Activated CD4-positive, alpha-beta T cell treated with anti-CD3 and anti-CD28 coated beads, Interleukin-2, amount 50 U/mL, for 4 hours (primary cell): ENCODE measurements at places on chromosomes 4 and X.

DNA sequence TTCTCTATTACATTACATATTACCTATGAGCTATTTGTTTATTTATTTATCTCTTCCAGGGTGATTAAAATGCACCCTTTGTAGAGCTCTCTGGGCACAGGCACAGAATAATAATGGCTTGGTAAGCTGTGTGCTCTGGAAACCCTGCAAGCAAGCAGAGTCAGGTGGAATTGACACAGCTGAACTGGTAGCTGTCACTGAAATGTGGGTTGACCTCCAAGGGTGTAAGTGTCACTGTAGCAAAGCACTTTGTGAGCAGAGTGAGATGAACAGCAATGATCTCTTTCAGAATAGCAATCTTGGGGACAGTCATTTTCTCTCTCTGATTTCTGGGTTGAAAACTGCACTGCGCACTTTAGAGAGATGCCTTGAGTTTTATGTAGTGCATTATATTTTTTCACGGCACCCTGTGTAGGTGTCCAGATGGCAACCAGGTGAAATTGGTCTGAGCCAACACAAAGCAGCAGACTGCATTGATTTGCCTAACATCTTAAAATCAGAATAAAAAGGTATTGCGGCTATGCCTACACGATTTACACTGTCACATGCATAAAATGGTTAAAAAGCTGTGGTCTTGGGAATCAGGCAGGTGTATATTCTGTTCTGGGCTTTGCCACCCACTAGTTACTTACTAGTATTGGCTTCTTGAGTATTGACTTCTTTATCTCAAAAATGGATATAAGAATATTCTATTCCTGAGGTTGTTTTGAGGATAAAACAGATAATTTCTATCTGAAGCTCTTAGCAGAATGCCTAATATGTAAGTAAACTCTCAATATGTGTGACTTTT lies 450.3 kb downstream of the RAPGEF2 start:
- no peak for DNase-seq

- no peak for DNase-seq
These were observed 64.5 kb downstream of the FAM9B start for GRCh38 chrX:8969378-8969777.

GRCh38 chr4:182000077-182000476 lies 243.1 kb upstream of the TENM3 start:
- no peak for DNase-seq

- no peak for DNase-seq
These were observed 218.2 kb downstream of the SCFD2 start for GRCh38 chr4:53147711-53148110.

DNA sequence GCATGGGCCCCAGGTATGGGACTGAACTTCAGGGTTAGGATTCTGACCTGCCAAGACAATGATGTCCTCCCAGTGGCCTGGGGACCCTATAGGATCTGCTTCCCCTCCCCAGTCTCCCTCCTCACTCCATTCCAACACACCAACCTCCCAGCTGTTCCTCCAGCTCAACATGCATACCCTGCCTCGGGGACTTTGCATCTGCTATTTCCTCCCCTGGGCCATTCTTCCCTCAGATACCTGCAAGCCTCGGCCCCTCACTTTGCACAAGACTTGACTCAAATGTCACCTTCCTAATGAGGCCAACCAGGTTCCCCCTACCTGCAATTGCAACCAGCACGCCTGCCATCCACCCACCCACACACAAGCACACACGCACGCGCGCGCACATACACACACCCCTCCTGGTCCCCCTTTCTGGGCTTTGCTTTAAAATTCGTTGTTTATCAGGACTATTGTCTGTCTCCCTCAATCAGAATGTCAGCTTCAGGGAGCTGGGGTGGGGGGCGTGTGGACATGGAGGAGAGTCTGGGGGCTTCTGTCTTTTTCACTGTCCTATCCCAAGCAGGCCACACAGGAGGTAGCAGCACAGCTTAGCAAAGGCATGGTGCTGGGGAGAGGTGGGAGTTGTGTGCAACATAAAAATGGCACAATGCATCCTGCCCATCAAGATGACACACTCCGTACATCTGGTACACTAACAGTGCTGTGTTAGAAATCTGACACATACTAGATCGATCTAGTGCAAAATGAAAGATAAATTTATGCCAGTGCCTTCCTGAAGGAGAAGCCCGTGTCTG lies 20.6 kb upstream of the PPP2R2C start:
- DNase-seq: no peak

- DNase-seq: no peak
These were observed 198.7 kb downstream of the QDPR start for GRCh38 chr4:17313194-17313593.

- DNase-seq: no peak
These were observed 609.8 kb downstream of the ZNF674 start for GRCh38 chrX:45935408-45935807.

DNA sequence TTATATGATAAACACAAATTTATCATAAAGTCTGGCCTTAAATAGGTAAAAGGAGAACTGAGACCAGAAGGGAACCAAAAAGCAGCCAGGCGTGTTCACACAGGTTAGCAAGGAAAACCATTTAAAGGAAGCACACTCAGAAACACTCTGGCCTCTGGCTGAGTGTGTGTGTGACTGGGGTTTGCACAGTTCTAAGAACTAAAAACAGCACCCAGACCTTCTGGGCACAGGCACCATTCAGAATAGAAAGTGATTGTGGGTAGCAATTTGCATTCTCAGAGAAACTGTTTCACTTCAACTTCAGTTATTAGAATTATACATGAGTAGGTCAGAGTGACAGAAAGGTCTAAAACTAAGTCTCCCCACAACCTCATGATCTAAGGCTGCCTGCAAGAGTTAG lies 10.0 kb downstream of the GPR82 start:
- no peak for DNase-seq

GRCh38 chr4:38311495-38312126 lies 351.4 kb downstream of the PTTG2 start:
- DNase-seq: no peak

- no peak for DNase-seq
These were observed 35.7 kb downstream of the PPARGC1A start for GRCh38 chr4:23853986-23854660.

DNA sequence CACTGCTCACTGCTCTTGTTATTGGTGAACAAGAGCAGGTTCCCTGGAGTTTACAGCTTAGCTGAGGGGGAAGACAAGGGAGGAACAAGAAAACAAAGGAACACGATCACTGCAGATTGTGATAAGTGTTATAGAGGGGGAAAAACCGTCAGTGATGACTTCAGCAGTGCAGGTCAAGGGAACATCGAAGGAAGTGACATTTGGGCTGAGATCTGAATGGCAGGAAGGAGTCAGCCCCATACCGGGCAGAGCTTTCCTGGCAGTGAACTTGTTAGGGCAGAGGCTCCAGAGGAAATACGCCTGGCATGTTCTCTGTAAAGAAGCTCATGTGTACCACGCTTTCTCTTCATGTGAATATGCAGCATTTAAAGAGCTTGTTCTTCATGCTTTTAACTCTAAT lies 78.1 kb downstream of the LDB2 start:
- no peak for DNase-seq

DNA sequence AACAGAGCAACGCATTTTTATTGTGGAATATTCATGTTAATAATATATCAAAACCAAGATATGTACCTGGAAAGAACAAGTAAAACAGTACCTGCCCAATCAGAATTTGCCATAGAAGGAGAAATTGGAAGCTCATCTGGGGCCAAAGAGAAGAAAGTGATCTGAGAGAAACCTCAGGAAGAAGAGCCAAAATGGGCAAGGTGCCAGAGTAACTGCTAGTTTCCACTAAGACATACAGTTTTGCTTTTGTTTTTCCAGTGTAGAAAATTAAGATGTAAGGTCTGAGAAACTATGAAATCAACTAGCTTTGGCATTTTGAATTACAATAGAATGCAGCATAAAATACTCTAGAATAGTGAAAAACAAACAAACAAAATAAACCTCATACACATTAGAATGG lies 2201.2 kb downstream of the ARAP2 start:
- DNase-seq: no peak

- DNase-seq: no peak
These were observed 2.8 kb downstream of the AWAT2 start for GRCh38 chrX:70046978-70047377.

- no peak for DNase-seq
These were observed 55.0 kb upstream of the NR0B1 start for GRCh38 chrX:30364229-30364628.

DNA sequence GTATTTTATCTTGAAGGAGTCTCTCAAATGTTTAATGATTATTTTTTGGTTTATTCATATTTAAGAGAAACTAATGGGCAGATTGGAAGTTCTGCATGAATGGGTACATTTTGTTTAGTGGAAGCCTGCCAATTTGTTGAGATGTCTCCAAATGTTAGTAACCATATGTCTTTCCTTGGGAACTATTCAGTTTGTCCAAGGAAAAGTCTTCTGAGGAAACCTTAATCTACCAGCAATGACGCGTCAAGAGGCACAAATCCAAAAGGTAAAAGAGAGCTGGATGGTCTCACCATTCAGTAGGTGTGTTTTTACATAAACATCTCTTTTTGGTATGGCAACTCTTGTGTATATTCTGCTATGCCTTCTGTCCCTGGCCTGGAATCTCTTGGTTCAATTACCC lies 37.4 kb upstream of the NDST3 start:
- no peak for DNase-seq

DNA sequence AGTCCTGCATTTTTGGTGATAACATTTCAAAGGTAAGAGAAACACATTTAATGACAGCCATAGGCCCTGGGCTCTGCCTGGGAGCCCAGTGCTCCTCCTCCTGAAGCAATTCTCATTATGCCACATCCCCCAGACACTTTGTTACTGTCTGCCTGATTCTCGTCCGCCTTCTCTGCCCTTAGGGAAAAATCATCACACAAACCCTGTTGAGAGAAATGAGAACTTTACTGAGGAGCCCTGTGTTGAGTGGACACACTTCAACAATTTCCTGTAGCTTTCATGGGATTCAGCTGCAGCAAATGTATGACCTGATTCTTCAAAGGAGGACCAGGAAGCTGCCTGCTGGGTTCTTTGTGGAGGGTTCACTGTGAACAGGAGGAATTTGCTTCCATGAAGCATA lies 566.5 kb upstream of the FRG1 start:
- no peak for DNase-seq

- DNase-seq: no peak
These were observed at the start of gene NPY1R for GRCh38 chr4:163332526-163333406. NPY1R (minus strand) TSS chr4:163332596; CDS start chr4:163326554, 6,042 bp downstream.

- no peak for DNase-seq
These were observed 69.2 kb downstream of the HADH start for GRCh38 chr4:108058685-108059440.

GRCh38 chr4:73948291-73948690 lies 33.5 kb downstream of the PF4 start:
- DNase-seq: no peak

GRCh38 chr4:2284161-2284933 lies 22.4 kb upstream of the MXD4 start:
- DNase-seq: no peak

GRCh38 chrX:36334572-36334971 lies 415.0 kb downstream of the CFAP47 start:
- DNase-seq: no peak

DNA sequence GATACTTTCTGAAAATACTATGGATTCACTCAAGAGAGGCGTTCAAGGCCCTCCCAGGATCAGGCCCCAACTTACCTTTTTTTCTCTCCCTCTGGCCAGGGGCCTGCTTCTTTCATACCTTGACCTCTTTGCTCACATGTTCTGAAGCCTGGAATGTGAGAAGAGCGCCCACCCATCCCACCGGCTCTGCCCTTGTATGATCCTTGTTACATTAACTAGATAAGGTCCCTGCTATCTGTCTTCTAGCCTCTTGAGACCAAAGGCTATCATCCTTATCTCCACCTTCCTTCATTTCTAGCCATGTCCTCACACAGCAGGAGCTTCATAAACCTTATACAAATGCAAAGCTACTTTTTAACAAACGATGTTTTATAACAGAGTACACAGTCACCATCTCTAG lies 45.9 kb downstream of the PROM1 start:
- no peak for DNase-seq

DNA sequence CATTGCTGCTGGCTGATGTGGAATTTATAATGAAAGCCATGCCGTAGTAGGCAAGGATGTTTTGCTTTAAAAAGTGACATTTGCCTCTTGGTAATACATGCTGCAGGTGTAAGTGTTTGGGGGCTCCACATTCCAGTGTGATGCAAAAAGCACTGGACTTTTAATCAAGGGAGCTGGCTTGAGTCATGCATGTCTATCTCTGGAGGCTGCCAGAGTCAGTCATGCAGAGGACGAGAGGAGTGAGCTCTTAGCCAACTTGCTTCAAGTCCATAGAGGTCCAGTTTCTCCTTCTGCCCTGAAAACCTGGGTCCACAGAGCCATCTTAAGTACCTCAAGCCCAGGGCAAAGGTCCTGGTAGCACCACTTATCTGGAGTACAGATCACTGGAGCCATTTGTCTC lies 11.6 kb upstream of the CXCL13 start:
- no peak for DNase-seq

DNA sequence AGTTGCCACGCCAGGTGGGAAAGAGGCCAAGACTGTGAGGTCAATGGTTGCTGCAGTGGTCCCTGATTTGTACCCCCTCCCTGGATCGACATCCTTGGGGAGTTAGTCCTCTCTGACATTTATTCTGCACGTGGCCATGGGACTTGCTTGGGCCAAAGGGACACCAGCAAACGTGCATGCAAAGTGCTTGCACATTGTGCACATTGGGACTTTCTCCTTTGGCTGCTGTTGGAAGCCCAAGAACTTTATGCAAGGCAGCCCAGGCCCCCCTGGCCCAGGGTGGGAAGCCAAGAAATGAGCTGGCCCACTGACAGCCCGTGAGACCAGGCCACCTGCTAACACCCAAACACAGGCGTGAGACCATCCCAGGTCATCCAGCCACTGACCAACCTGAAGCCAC lies 38.1 kb downstream of the SLC2A9 start:
- DNase-seq: no peak

DNA sequence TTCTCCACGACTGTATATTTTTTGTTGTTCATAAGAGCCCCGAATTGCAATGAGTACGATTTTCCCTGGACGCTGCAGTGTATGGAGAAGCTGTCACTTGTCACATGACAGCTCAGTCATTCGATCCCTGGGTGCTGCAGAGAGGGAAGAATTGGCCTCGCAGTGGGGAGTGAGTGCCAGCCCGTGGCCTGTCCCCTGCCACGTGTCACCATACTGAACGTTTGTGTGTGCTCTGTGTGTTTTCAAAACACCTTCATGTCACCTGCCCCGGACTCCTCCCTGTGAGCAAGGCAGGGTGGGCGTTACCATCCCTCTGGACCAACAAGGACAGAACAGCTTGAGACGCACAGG lies 77.9 kb downstream of the TBL1X start:
- DNase-seq: no peak

- no peak for DNase-seq
These were observed 518 bp upstream of the SAT1 start for GRCh38 chrX:23782455-23782854.

DNA sequence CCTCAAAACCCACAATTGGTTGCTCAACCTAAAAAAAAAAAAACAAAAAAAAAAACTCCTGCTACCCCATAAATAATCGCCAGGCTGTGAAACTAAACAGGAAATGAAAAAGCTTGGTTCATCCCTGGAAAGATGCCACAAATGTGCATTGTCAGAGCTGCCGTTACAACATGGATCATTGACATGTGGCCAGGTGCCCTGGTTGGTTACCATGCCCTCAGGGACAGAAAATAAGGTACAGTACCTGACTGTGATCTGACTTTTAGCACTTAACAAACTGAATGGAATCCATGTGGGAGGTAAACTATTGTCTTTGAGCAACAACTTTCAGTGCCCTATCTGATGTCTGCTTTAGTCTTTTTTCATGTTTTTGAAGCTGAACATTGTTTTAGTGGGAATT lies 118.0 kb upstream of the RPL34 start:
- DNase-seq: no peak

GRCh38 chr4:41211951-41212615 lies 2.3 kb downstream of the APBB2 start:
- DNase-seq: no peak
